Fibroblast of lung (primary cell): ENCODE measurements at places on chromosomes 3 and 15.

GRCh38 chr3:86982883-86983282, 8.1 kb downstream of the VGLL3 start:
- peak; percentile 75 for DNase-seq

DNA sequence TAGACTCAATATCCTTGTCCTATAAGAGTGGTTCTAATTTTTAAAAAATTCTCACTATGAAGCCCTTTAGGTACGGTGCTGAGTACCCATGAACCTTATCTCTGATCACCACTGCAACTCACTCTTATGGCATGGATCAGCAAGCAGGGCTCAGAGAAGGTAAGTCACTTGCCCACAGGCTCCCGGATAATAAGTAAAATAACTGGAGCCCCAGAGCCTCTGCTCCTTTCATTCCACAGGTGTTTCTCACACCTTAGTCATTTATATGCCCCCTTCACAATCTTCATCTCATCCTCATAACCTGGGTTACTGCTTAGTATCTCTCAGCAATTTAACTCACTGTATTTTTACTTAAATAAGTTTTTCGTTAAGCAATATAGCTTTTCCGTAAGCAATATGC, 28.4 kb upstream of the AKAP13 start:
- no peak for DNase-seq

- no peak for DNase-seq
These were observed 276.0 kb downstream of the UACA start for GRCh38 chr15:70487387-70487740.

DNA sequence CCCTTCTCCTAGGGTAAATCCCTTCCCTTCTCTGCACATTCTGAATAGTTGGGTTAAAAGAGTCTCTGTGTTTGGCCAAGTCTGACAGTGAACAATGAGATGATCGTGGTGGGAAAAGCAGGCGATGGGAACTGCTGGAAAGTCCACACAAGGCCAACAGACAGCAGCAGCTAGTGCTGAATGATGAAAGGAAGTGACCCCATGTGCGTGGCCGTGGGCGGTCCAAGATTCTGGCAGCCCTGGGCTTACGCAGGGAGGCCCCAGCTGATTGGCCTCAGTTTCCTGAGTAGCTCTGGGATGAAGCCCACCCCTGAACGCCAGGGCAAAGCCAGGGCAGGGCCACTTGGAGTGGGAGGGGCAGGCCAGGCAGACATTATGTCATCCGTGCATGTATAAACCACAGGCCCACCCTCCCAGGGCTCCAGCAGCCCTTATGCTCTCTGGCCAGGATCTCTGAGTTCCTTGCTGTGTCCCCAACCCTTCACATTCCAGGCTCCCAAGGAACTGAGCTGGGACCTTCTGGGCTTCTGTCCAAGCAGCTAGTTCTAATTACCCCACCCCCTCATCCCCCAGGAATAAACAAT, 57.8 kb downstream of the CDC25A start:
- DNase-seq: peak; percentile 97

- no peak for DNase-seq
These were observed 1.4 kb downstream of the AEN start for GRCh38 chr15:88622605-88622975.

- DNase-seq: no peak
These were observed 37.5 kb downstream of the CD86 start for GRCh38 chr3:122092460-122093165.

GRCh38 chr3:171236265-171237008, 209.9 kb upstream of the SLC2A2 start:
- DNase-seq: no peak

DNA sequence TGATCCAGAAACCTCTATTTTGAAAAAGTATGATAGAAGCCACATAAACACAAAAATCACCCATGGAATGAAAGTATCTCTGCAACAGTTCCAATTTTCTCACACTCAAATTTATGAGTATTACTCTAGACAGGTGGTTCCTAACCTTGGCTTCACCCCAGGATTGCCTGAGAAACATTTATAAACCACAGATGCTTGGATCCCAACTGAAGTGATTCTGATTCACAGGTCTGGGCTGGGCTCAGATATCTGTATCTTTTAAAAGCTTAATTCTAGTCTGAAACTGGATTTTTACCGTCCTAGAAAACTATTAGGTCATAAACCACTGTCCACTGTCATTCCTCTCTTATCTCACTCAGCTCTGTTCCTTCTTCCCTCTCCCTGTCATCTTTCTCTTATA, 7.4 kb upstream of the SST start:
- DNase-seq: no peak
